Tracheal epithelial cell (primary cell): ENCODE measurements at places on chromosomes 13 and 19. TPM values are rescaled to one million over a fixed set of nuclear protein-coding genes. Genes with fewer than 3 reads are reported as not detected.

Gene SLITRK5
- under 0.01 TPM in 2 replicates for total RNA-seq

Gene PSG11
- total RNA-seq = not detected in 2 replicates

Gene UQCR11
- total RNA-seq = 75.7 and 76.4 TPM in 2 replicates

Gene KCNC3
- under 0.01 TPM in 2 replicates for total RNA-seq

Gene LAIR2
- total RNA-seq = not detected in 2 replicates
